Kidney capillary endothelial cell (primary cell): ENCODE measurements at places on chromosomes 3 and 15.

DNA sequence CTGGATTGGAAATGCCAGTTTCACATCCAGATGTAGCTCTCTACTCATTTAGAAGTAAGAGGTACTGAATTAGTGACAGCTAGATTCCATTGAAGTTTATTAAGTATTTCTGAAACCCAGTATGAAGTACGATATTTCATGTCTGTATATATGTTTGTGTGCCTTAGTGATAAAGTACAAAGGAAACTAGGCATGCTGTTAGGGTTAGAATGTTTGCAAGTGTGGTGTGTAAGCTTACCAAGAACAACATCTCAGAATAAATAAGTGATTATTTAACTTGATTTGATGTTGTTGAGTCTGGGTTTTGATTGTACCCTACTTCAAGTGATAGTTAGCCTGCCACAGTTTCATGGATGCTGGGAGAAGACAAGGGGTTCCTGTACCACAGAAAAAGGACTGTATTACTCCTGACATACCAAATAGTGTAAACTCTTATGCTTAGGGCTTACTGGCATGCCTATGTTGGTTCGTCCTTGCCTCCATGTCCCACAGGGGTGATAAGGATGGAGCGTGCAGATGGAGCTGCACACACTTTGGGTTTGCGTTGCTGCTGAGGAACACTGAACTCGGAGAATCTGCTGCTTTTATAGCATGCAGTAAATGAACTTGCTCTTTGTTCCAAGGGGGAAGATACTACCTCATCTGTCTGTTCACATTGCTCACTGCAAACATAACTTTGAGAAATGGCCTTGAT is 43.6 kb downstream of the FNDC3B start:
- no peak for DNase-seq

- DNase-seq: no peak
Measured at GRCh38 chr3:184526088-184526433, 35.5 kb upstream of the EPHB3 start.

DNA sequence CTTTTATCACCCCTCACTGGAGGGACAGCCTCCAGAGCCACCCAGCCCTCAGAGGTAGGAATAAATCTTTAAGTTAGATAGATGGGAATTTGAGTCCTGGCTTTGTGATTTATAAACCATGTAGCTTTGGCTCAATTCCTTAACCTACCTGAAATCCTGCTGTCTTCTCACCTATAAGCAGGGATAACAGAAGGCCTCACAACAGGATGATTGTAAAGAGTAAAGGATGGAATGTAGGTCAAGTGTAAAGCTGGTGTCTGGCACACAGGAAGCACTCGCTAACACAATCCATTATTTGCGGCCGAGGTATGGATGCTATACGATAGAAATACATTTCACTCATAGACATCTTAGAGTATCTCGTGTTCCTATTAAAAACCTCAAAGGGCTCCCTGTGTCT is 162.9 kb upstream of the LRTM1 start:
- DNase-seq: no peak

DNA sequence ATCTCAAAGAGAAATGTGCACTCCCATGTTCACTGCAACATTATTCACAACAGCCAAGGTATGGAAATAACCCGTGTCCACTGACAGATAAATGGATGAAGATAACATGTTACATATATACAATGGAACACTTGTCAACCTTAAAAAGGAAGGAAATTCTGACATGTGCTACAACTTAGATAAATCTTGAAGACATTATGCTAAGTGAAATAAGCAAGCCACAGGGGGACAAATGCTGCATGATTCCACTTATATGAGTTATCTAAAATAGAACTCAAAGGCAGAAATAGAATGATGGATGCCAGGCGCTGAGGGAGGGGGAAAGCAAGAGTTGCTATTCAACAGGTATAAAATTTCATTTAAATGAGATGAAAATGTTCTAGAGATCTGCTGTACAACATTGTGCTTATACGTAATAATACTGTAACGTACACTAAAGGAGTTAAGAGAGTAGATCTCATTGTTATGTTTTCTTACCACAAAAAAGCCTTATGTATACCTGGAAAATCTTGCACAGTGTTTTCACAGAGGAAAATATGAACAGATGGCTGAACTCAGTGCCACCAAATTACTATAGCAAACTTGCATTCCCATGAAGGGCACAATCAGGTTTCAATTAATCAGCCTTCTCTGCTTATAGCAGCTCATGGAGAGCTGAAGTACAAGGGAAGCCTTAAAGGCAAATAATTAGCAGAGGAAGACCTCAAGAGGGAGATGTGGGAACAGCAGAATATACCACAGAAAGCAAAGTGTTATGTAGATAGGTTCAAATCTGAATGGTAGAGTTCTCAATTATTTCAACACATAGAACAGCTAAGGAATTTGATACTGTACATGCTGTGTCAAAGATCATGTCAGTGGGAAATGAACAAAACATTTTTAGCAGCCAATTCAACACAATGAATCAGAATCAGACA is 8.1 kb upstream of the VPS39 start:
- no peak for DNase-seq

DNA sequence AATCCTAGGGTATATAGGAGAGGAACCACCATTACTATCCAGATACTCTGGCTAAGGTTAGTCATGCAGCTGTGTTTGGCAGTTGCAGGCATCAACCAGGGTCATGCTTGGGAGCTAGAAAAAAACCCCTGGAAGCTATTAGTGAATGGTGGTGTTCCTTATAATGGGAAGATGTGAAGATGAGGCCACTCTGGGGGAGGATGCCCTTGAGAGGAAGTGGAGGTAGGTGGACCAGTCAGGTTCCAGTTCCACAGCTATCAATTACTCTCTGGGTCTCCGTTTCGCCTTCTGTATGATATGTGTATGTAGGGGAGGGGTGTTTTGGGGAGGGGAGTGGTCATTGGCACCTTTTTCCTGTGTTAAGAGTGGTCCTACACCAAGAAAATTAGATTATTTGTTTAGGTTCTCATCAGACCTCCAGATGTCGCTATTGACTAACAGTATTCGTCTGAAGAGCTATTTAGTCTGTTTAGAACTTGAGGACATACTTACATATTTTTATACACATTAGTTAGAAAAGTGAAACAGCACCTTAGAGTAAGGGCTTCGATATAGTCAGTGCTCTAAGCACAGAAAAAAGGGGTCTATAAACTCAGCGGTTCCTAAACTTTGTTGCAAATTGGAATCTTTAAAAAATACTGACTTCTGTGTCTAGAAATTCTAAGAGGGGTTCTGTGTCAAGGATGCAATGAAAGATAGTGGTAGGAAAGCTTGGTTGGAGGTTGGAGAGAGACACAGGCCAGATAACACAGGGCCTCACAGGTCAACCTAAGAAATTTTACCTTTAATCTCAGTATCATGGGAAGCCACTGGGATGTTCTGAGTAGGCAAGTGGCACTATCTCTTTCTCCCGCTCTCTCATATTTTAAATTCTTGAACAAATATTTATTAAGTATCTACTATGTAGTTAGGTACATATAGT is 9.1 kb upstream of the HPS3 start:
- DNase-seq: peak; percentile 60

DNA sequence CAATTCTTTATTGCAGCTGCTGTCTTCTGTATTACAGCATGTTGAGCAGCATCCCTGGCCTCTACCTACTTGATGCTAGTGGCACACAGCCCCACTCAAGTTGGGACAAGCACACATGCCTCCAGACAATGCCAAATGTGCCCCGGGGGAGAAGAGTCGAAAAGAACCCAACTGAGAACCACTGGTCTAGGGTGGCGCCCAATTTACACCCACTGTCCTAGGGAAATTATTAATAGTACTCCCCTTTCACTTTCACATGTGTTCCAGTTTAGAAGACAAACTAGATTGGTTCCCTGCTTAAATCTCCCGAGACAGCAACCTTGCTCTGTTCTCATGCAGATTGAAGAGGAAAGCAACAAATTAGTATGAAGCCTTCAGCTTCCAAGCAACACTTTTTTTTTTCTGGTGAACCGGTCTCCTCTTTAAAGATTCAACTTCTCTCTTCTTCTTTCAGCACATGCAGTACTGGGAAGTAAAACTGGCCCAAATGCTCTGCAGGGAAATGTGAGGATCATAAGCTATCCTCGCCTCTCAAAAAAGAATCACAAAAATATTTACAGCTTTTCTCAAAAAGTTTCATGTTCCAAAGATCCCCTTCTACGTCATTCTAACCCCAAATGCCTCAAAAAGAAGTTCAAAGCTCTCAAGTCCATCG is 823.9 kb upstream of the CFAP20DC start:
- no peak for DNase-seq

- no peak for DNase-seq
Measured at GRCh38 chr3:174857301-174857700, 1.8 kb upstream of the NAALADL2 start.

GRCh38 chr3:154872074-154872473 is 208.0 kb upstream of the MME start:
- no peak for DNase-seq

GRCh38 chr3:104598848-104599511 is 767.7 kb upstream of the ALCAM start:
- no peak for DNase-seq
